ENCODE measurements at places on chromosomes 7 and 10.

- no peak for DNase-seq
These were observed 99.9 kb upstream of the JAZF1 start for GRCh38 chr7:28280516-28280915.

DNA sequence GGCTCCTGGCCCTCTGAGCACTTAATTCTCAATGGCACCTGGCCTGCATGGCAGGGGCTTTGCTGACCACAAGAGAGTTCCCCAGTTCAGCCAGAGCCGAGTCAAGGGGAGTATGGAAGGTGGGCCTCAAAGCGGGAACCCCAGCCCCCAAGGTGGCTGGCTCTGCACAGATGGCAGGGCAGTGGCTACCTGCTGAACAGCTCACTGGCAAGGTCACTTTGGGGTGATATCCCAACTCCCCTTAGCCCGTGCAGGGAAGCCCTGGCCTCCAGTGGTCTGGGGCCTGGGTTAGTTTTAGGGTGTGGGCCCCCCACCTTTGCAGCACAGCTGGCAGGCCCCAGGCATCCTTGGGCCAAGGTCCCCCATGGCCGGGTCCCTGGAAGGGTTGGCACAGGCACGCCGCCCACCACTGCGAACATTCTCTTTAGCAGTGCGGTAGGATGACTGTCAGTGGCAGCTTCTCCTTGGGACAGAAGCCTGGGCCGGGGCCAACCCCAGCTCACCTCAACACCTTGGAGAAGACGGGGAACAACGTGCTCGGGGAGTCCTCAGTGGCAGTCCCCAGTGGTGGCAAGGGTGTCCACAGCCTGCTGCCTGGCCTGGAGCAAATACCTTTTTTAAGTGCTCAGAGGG lies 36.8 kb downstream of the PPIF start:
- no peak for DNase-seq

DNA sequence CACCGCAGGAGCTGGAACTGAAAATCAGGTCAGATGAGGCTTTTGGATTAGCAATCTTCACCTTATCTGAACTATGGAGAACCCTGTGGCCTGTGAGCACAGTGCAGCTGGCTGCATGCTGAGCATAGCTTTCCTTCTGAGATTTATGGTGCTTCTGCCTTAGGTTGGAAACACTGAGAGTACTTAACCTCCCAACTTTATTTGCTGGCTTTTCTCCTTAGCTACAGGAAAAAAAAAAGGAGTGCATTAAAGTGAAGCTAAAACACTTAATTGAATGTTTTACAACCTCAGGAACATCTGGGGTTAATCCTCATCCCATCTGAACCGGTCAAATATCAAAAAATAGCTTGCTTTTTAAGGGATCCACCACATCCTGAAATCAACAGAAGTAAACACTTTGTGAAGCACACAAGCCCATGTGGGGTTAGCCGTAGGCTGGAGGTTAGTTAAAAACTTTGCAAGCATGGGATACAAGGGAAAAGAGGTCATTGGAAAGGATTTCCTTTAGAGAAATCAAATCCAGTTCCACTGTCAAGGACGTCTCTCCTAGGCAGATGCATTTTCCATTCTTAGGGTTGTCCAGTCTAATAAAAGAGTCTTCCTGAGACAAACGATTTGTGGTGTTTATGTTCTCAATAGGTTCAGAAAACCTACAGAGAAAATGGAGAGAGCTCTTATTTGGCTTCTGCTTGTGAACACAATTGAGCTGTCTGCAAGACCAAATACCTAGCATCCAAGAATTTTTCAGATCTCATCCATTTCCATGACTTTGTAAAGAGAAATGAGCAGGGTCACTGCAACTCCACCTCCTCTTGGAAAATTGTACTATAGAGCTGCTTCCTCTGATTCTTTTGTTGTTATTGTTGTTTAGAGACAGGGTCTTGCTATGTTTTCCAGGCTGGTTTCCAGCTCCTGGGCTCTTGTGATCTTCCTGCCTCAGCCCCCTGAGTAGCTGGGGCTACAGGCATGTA lies 470.4 kb upstream of the IGFBP3 start:
- no peak for DNase-seq

DNA sequence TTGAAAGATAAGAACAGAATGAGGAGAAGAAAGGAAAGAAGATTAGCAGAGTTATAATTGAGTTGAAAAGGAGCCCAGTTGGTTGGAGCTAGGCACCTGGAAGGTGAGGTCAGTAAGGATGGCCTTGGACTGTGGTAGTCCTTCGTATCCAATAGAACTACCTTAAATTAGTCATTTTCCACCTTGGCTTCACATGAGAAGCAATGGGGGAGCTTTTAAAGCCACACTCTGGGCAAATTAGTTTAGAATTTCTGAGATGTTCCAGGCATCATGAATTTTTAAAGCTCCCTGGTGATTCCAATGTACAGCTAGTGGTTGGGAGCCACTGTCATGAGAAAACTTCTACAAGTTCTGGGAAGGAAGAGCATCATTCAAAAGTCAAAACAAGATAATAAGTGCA lies 27.3 kb upstream of the CYP3A5 start:
- DNase-seq = no peak

- DNase-seq = no peak
These were observed 92.7 kb upstream of the SAMD8 start for GRCh38 chr10:75018686-75019307.

DNA sequence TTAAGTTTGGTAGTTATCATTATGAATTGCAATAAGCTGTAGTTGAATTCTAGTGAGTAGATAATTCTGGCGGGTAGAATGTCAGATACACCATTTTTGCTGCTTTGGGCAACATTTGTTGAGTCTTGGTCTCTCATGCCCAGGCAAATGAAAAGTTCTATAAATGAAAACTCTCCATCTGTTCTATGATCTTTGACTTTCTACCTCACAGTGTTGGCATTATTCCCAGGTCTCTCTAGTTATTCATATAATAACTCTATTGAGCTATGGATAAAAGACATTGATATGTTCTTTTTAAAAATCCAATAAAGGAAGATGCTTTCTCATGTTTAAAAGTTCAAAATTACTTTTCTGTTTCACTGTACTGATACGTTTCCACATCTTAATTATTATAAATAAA lies 415.3 kb upstream of the SEMA3D start:
- DNase-seq = no peak

GRCh38 chr7:23462846-23463245 lies 7.4 kb downstream of the IGF2BP3 start:
- no peak for DNase-seq

GRCh38 chr7:95405800-95406199 lies 9.6 kb upstream of the PON3 start:
- no peak for DNase-seq

Measured in anterior cingulate cortex (tissue), 58 donors.